ENCODE measurements at places on chromosomes 1 and 21.

DNA sequence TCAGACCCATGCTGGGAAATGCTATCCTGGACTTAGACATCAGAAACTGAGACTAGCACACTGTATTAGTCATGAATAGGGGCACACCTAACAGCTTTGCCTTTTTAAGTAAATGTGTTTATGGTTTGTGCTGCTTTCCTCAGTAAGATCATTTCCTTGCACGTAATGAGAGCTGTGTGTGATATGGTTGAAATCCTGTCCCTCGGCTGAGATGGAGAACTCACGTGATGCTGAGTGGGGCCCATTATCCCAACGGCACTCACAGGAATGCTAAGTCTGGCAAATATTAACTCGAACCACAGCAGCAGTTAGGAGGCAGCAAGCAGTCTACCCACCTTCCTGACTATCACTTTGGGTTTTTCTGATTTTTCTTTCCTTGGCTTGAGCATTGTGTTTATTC lies 38.2 kb downstream of the BCL9 start:
- DNase-seq = no peak

DNA sequence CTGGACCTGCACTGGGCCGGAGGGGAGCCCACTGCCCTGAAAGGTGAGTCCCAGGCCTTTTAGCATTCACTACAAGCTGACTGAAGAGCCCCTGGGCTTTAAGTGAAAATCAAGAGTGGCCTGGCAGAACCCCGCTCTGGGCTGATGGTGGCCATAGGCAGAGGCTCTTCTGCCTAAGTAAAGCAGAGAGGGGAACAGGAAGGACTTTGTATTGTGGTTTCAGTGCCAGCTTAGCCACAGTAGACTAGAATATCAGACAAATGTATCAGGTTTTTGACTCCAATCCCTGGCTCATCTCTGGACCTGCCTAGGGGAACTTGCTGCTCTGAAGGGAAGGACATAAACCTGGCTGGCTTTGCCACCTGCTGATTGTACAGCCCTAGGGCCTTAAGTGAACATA lies 10.2 kb upstream of the HENMT1 start:
- no peak for DNase-seq

DNA sequence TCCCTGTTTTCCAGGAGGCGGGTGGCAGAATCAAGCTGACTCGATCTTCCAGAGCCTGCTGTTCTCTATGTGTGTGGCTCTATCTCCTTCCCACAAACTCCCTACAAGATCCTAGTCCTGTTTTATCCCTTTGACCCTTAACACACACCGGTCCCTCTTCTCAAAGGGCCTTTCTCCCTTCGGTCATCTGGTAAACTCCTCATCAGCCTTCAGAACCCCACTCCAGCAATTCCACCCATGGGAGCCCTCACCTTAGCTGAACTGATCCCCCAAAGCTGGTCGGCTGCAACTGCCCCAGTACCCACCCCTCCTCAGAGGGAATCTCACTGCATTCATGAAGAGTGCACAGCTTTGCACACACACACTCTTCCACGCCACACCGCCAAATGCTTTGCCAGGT lies 184.9 kb downstream of the IGSF21 start:
- no peak for DNase-seq

DNA sequence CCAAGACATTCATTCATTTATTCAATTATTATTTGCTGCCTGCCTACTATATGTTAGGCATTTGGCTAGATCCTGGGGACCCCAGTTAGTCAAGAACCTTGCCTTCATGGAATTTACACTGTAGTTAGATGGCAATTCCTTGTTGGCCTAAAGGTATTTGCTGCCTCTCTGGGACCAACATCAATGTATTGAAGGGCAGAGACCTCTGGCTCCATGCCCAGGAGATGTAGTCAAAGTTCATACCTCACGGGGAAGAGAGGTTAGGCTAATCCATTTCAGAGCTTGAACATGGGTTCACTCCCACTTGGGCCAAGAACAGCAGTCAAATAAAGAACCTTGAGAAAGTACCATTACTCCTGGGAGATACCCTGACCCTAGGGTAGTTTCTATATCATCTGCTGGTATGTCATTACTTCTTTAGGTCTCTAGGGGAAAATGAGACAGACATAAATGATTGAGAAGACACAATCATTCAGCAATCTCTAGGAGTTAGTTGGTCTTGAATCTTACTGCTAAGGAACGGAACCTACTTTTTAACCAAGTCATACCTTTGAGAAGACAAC lies 32.0 kb downstream of the SORT1 start:
- no peak for DNase-seq

GRCh38 chr1:30474818-30475200 lies 248.6 kb downstream of the MATN1 start:
- DNase-seq = no peak

- DNase-seq = no peak
These were observed 609.8 kb upstream of the NCAM2 start for GRCh38 chr21:20388400-20388799.
